Fibroblast of skin of back (primary cell): ENCODE measurements at places on chromosomes 5 and 9.
A peak's percentile ranks its signal among the peaks of the same experiment; 100 is the strongest.

DNA sequence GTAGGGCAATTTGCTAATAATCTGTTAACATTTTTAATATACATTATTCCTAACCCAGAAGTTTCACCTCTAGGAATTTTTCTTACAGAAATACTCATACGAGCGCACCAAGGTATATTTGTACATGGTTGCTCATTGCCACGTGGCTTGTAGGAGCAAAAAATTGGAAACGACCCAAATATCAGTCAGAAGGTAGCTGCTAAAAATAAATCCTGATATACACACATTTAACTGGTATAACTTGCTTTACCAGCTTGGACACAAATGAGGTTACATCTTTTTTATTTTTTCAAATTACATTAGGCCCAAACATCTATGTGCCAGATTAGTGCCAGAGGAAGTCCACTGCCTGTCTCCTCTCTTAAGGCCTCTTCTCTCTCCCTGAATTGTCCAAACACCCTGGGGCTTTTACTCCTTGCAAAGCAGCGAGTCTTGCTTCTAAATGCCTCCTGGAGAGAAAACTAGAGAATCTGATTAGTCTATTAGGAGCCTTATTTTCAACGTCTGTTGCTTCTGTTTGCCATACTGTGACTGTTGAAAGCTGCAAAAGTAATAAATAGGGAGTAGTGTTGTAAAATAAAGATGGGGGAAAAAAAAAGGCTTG is 92.0 kb upstream of the SSBP2 start:
- DNase-seq, result no peak

DNA sequence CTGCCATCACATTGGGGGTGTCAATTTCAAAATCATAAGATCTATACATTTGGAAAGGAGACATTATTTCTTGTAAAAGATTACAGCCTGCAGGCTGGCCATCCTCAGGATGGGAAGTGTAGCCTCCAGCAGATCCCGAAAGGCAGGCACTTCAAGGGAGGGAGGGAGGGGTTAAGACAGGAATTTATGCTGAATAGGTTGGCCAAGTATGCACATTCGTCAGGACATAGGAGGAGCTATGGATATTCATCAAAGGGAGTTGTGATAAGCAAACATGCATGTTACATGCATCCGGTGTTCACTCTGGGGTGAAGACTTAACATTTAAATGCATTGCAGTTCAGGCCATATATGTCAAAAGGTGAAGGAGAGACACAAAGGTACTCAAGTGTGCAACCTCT is 119.4 kb downstream of the CEP120 start:
- peak; percentile 11 for DNase-seq

DNA sequence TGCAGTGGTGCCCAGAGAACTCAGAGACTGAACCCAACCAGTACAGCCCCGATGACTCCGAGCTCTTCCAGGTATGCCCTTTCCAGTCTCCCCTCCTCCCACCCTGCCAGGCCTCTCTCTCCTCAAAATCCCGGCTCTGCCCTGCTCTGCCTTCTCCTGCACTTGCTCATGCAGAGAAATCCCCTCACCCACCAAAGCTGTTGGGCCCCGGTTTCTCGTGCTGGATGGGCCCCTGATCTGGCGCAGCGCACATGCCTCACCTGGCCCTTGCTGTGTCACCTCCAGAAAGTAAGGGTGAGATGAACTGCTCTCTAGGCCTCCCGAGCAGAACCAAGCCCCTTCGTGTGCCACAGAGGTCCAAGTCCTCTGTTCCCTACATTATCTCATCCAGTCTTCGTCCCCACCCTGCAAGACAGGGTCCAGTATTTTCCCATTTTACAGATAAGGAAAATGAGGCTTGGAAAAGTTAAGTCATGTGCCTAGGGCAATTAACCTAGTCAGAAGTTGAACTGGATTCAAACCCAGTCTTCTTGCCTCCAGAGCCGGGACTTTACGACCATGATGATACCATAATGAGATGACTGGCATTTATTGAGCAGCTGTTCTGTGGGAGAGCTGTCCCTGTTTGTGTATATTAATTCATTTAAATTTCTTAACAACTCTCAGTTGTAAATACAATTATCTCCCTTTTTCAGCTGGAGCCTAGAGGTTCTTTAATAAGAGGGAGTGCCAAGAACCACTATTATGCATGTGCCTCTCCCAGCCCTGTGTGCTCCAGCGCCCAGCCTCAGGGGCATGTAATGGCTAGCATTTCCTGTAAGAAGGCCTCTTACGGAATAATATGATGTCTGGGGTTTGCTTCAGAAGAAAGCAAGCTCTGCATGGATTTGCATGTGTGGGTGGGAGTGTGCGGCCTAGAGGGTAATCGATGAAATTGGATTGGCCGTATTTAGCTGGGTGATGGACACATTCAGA is 90.7 kb downstream of the PPARGC1B start:
- no peak for DNase-seq

DNA sequence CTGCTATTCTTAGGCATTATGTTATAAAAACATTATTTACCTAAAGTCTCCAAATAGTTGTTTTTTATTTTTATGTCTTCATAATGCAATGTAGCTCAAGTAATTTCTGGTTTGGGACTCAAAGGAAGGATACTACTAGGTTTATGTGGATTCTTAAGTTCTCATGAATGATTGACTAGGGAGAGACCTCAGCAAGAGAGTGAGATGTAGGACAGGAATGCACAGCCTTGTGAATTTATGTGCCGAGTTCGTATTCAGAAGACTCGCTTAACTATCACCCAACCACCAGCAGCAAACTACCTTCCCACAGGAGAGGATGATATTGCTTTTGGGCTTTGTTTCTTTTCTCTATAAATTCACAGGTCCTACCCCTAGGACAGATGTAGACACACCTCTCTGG is 282.9 kb downstream of the ARHGEF28 start:
- no peak for DNase-seq

DNA sequence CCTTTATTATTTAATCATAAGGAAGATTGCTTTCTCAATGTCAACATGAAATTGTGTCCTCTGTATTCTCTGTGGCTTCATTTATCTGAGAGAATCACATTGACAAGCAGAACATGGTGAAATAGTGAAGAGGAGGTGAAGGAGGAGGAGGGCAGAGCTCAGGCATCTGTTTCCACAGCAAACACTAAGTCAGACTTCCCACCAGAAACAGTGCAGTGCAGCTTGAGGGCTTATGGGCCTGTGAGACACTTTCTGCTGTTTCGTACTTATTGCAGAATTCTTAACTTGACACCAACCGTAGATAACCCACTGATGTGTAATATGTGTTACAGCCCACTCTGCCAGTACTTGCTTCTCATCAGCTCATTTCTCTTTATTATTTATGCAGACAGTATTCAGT is 386.3 kb downstream of the DIRAS2 start:
- no peak for DNase-seq

DNA sequence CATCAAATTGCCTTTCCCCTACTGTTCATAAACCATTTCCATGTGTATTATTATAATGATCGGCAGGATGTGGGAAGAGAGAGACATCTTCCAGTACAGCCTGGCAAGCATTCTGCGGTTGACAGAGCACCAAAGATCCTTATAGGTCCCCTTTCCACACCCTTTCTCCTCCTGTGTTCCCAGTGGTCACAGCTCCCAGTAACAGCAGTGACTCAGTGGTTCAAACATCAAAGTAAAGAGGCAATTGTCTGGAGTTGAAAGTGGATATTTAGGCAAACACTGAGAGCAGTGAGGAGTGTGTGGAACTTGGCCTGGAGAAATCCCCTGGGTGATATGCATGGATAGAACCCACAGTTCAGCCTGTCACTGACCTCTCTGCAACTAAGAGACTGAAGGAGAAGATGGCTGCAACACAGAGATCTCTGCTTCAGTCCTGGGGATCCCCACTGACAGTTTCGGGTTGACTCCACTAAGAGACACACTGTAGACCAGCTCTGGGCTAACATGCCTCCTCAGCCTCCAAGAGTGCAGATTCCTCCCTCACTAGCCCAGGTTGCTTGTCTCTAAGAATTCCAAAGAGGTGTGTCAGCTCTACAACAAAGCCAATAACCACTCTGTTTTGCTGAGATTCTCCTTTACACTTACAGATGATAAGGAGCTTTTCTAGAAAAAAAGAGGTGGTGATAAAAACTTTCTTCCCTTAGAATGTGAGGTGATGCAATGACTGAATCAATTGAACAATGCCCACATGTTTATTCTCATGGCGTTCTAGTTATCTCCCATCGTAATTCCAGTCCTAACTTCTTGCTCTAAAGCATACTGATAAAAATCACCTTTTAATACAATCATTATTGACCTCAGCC is 94.4 kb upstream of the IL6ST start:
- DNase-seq, result peak; percentile 83

DNA sequence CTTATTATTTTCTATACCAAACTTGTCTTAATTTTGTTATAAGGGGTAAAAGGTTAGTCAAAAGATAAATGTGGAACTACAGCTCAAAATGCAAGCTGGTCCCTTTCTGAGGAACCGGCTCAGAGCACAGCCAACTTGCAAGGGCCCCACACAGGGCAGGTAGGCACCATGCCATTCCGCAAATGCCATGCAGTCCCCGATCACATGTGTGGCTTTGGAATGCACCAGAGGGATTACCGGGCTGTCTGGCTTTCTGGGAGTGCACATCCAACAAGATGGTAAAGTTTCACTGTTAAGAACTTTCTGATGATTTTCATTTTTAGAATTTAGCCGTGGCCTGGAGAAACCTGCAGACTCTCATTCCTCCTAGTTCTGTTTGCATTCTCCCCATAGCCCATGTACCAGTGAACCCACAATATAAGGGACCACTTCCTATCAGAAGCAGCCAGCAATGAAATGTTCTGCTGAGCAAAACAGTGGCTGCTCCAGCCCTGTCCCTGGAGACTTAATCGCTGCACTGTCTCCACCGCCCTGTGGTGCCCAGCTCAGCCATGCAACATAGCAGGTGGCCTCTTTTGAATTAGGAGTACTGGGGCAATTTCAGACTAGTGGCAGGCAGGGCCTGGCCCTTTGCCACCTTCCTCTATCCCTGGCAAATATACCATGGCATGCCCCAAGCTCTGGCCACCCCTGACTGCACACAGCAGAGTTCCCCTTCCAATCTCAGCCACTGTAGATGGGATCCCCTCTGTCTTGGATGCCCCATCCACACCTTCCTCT is 11.4 kb downstream of the SHB start:
- DNase-seq, result no peak

DNA sequence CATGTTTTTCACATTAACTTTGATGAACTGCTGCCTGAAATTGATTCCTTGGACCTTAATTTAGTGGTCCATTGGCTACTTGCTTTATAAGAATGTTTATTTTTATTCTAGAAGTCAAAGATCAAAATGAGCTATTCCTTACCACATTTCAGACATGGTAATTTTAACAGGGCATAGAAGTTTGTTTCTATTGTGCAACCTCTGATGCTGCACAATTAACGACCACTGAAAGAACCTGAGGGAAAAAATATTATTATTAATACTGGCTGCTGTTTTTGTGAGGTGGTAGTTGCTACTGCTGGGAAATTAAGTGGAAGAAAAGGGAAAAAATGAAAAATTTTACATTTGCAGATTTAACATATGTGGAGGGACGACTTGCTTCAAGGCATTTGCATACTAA is 37.9 kb upstream of the RAB3C start:
- DNase-seq, result no peak

DNA sequence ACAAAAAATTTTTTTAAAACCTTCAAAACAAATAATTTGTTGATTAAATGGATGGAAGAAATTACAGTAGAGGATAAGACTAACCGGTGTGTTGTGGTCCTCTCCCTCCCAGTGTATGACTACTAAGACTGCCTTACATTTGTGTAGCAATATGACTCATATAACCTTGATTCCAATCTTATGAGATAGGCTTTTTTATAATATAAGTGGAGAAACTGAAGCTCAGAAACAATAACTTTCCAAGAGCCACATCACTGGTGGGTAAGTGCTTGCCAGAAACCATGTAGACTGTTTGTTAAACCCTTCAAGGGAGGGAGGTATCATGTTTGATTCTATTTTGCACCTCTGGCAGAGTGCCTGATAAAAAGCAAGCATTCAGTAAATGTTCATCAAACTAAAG is 47.5 kb downstream of the NLN start:
- peak; percentile 94 for DNase-seq

- DNase-seq, result no peak
These were observed at the start of gene GRIN1 for GRCh38 chr9:137138722-137139467. Gene GRIN1, plus strand, starts transcription at chr9:137139154. Its CDS starts 333 bp downstream, at chr9:137139487.

- no peak for DNase-seq
These were observed 90.9 kb upstream of the PHYKPL start for GRCh38 chr5:178323541-178323865.

GRCh38 chr5:72021651-72022357 is 85.5 kb upstream of the MAP1B start:
- no peak for DNase-seq

GRCh38 chr5:73808911-73809310 is 182.9 kb downstream of the ARHGEF28 start:
- no peak for DNase-seq
